ENCODE measurements at places on chromosomes 4 and X.
A peak's percentile ranks its signal among the peaks of the same experiment; 100 is the strongest.

- DNase-seq = no peak
Measured at GRCh38 chrX:96721354-96721753, 36.7 kb downstream of the DIAPH2 start.

- no peak for DNase-seq
Measured at GRCh38 chr4:161321706-161322105, 842.1 kb downstream of the FSTL5 start.

DNA sequence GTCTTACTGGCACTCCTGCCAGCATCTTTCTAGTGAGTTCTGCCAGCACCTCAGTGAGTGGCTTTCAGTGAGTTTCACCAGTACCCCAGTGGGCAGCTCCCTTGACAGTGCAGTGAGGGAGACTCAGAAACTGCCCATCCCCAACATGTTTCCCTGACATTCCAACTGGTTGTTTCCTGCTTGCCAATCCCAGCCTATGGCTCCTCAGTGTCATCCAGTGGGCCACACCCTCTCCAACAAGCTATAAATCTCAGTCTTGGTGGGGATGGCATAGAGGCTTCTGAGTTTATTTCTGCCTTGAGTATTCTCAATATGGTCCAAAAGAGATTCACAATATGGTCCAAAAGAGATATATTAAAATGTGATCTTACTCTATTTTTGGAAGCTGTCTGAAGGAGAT, 461.2 kb upstream of the NR3C2 start:
- DNase-seq = no peak

DNA sequence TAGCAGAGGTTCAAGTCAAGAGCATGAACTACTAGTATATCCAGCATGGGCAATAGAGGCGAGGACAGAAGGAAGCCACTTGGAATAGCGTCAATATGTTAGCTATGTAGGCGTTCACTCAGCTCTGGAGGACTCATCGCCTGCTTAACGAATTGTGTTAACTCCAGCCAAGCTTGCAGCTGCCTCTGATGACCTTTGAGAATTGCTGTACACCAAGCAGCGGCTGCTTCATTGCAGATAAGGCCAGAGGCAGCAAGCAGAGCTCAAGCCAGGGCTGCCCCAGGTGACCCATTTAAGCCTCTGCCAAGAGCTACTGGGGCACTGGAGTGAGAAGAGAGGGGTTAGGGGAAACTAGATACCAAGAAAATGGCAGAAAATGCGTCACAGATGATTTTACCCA, 160.2 kb upstream of the IGFBP7 start:
- DNase-seq = peak; percentile 62

GRCh38 chr4:88775529-88775928, 77.9 kb upstream of the NAP1L5 start:
- DNase-seq = no peak

DNA sequence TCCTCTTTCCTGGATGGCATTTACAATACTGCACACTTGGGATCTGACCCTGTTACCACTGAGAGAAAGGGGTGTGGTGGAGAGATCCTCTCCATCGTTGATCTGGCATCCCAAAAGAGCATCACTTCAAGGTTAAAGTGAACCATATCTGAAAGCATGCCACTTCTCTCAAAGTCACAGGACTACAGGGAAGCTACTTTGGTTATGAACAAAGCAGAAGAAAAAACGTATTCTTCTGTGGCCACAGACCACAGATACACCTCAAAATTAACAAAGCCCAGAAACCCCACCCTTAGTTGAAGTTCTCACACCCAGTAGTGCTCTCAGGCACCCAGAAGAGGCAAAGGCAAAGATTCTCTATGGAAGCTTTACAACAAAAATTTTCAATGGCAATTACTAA, 108.3 kb downstream of the JADE1 start:
- no peak for DNase-seq

DNA sequence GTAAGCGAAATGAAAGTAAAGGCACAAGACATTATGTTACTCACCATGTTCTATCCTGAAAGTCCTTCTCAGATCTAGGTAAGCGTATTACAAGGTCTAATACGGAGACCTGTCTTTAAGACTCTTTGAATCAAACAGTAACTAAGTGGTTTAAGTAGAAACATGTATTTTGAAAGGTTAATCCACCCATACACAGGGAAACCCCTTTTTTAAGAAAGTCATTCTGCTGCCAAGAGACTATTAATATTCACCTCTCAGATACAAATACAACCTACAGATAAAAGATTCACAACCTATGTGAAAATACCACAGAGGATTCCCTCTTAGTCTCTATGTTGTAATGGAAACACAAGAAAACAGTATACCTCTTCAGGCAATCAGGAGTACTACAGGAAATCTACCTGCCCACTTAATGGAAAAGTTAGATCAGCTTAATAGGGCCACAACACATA, 63.2 kb upstream of the TNIP3 start:
- no peak for DNase-seq

- no peak for DNase-seq
Measured at GRCh38 chrX:148961985-148962384, 461.6 kb downstream of the AFF2 start.

DNA sequence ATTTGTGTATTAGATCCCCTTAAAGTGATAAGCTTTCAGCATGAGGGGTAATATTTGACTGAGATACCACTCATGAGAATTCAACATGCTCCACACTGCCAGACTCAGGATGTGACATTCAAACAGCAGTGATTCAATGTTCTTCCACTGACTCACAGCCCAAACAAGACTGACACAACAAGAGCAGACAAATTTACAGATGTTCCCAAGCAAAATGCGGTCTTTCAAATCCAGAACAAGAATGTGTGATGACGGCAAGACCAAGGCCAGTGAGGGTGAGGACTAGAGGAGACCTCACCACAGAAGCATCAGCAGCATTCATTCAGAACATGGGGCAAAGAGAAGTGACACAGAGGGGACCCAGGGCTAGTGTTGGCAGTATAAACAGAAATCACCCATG, 99.3 kb upstream of the GRIA3 start:
- no peak for DNase-seq

DNA sequence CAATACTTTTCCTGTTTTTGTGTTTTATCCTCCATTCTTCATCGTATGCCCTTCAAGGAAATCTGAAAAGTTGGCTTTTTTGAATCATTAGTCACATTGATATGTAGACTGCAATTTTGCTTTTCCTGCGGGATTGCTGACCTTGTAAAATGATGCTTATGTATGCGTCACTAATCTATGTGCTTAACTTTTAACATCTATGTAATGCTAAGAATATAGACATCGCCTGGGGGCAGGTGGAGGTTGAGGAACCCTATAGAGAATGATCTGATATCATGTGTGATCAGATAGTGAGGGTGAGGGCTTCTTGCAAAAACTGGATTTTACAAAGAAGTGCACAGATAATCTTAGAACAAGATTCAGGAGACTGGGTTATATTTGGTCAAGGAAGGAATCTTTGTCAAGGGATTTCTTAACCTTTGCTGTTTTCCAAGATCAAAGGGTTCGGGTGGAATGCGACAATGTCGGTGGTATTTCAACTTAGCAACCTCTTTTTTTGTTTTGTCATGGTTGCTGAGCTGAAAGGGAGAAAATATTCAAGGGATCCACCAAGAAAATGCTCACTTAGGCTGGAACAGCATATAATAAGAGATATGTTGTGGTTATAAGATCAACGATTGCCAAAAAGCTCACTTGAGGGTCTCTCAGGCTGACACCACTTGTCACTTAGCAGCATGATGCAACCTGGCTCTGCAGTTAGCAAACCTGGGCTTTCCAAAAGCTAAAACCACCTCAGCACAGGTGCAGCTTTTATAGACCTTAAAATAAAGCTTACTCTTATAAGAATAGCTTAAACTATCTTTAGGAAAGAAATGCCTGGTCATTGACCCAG, 70.6 kb upstream of the PUDP start:
- no peak for DNase-seq

DNA sequence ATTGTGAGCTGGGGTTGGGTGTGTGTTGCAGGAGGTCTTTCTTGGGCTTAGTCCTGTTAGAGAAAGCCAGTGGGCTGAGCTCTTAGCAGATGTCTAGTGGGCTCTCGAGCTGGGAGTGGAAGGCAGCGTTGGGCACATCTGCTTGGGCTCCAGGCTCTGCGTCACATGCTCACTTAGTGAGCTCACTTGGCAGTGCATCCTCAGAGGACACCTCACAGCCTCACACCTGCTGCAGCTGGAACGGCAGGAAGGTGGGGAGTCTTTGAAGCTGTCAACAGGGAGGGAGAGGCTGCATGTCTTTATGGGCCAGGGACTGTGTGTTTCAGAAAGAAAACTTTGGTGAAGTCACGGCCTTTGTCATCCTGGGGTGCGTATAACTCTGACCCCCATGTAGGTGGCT, 82.2 kb downstream of the PSAPL1 start:
- DNase-seq = no peak

- no peak for DNase-seq
Measured at GRCh38 chr4:153060196-153060595, 124.1 kb downstream of the FHDC1 start.

- no peak for DNase-seq
Measured at GRCh38 chr4:96375367-96375766, 535.5 kb downstream of the PDHA2 start.

- no peak for DNase-seq
Measured at GRCh38 chr4:20480165-20480947, 219.9 kb upstream of the PACRGL start.

DNA sequence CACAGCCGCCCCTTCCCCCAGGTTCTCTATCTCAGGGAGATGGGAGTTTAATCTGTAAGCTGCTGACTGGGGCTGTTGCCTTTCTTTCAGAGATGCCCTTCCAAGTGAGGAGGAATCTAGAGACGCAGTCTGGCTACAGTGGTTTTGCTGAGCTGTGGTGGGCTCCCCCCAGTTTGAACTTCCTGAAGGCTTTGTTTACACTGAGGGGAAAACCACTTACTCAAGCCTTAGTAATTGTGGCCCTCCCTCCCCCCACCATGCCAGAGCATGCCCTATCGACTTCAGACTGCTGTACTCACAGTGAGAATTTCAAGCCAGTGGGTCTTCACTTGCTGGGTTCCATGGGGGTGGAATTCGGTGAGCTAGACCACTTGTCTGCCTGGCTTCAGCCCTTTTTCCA, 131.3 kb downstream of the FAAH2 start:
- no peak for DNase-seq

DNA sequence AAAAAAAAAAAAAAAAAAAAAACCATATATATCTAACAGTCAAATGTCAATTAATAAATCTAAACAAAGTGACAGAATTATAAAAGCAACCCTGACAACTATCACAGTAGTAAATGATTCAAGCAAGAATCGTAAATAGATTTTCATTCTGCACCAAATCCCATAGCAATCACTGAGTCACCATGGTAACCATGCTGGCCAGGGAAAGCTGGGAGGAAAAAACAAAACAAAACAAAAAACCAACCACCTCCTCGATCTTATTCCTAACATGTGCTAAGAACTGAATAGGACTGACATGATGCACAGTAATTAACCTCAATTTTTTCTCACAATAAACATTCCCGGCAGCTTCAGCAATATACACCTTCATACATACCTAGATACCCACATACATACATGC, 30.6 kb upstream of the RAB40A start:
- no peak for DNase-seq

DNA sequence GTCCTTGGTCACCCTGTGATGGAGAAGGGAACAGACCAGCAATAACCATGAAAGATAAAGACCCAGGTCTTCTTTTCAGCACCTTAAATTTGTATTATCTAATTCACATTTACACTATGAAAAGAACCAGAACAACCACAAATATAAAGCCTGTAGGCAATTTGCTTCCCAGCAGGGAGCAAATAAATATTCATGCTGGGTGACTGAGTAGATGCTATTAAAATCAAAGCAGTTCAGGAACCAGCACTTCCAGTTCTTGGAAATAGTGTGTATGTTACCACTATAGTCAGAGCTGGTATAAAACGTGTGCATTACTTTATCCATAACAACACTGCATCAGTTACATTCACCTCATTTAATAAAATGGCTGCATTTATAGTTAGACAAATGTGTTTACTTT, 177.8 kb upstream of the ETNPPL start:
- DNase-seq = no peak

DNA sequence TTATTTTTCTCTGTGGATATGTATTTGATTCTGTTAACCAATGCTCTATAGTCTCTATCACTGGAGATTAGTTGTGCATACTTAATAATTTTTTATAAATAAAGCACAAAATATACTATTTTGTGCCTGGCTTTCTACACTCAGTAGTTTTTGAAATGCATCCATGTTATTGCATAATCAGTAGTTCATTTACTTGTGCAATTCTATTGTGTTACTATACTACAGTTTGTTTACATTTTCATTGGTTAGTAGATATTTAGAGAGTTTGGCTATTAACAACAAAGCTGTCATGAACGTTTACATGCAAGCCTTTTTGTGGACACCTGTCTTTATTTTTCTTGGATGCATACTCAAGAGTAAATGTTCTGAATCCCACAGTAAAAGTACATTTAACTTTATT, 265.0 kb upstream of the FAT4 start:
- no peak for DNase-seq

- DNase-seq = no peak
Measured at GRCh38 chr4:151987606-151988005, 226.8 kb upstream of the GATB start.

GRCh38 chrX:150032742-150033141, 94.5 kb upstream of the EOLA2 start:
- no peak for DNase-seq

GRCh38 chrX:117680286-117680685, 436.3 kb downstream of the KLHL13 start:
- no peak for DNase-seq

GRCh38 chrX:132858018-132858417, 100.4 kb downstream of the HS6ST2 start:
- DNase-seq = no peak
